ENCODE measurements at places on chromosomes 7 and 10.

DNA sequence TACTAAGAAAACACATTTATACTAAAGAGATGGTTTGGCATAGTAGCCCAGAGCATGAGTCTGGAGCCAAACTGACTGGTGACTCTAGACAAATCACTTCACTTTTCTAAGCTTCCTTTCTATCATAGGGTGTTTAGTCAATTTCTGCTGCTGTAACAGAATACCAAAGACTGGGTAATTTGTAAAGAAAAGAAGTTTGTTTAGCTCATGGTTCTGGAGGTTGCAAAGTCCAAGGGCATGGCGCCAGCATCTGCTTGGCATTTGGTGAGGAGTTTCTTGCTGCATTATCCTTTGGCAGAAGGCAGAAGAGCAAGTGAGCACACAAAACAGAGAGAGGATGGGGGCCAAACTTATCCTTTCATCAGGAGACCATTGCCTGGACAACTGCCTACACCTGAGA lies 146.3 kb downstream of the CHCHD3 start:
- no peak for DNase-seq

DNA sequence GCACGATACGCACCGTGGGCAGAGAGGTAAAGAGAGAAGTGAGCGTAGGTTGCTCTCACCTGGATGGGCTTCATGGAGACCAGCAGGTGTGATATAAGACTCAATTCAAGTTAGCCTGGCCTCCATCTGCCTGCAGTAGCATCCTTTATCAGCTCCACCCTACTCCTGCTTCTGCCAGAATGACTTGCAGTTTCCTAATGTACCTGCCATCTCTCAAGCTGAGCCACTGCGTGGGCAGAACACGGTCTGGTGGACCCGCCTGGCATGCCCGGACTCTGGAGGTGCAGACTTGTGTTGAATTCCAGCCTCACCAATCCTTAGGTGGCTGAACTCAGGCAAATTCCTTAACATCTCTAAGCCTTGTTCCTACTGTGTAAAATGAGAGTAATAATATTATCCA lies 64.3 kb downstream of the STEAP1B start:
- DNase-seq: no peak

- no peak for DNase-seq
Measured at GRCh38 chr10:44339218-44339617, 45.7 kb downstream of the CXCL12 start.

DNA sequence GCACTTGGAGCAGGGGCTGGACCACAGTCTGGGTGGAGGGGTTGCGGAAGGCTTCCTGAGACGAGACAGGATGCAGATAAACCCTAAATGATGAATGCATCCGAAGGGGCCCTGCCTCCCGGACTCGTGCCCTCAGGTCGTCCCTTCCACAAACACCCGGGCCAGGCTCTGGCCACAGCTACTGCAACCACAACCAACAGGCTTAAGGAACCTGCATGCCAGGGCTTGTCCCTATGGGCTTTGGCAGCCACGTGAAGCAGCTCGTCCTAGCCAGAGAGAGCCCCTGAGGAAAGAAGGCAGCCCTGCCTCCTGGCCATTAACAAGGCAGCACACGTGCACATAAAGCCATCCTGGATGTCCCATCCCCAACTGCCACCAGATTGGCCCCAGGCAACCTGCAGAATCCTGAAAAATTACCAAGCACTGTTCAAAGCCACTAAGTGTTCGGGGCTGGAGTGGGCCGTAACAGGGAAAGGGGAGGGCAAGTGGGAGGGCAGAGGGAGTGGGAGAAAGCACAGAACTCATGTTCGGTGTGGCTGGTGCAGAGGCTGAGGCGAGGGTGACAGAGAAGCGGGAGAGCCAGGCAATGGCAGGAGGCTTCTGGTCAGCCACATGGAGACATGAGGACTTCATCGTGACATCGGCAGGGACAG lies 62.7 kb downstream of the MAD1L1 start:
- DNase-seq: no peak

DNA sequence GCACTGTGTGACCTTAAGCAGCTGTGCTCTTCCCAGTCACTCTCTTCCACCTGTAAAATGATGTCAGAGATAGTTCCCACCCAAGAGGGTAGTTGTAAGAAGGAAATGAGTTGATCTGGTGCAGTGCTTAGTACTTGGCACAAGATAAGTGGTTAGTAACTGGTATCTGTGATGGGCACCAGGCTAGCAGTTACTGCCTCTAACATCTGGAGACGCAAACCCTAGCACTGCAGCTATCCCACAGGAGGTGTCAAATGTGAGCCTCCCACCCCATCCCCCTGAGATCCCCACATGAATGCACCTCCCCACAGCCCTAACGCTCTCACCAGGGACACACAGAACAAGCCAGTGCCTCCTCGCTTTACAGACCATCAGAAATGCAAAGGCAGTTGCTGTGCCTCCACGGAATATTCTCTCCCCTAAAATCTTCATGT lies 72.0 kb downstream of the KCNMA1 start:
- DNase-seq: no peak

- DNase-seq: no peak
Measured at GRCh38 chr7:17054836-17055235, 173.1 kb upstream of the AGR3 start.

Data from stimulated activated effector memory CD8-positive, alpha-beta T cell treated with anti-CD3 and anti-CD28 coated beads, Interleukin-12 subunit alpha, Interleukin-12 subunit beta, amount 100 ng/mL, for 72 hours (primary cell).